ENCODE measurements at places on chromosomes 5 and 9.
A peak's percentile ranks its signal among the peaks of the same experiment; 100 is the strongest.

DNA sequence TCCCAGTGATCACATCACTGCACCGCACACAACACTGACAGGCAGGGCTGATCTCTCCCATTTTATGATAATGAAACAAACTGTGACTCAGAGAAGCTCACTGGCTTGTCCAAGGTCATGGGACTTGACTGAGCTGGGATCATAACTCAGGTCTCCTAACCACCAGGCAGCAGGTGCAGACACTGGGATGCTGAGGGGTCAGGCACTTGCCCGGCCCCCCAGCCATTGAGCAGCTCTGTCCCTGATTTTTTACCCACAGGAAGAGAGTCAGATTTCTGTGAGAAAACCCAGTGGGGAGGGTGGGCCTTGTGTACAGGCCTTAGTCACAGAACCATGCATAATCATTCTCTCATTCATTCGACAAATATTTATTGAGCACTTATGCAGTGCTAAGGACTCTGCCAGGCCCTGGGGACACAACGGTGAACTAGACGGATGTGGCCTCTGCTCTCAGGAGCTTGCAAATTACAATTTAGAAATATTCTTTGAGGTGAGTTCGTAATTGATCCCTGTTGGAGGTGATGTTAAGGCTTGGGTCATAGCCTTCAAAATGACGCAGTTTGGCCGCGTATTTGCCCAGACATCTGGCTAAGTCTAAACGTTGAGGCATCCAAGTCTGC lies 54.5 kb upstream of the TGFBR1 start:
- DNase-seq, result no peak

DNA sequence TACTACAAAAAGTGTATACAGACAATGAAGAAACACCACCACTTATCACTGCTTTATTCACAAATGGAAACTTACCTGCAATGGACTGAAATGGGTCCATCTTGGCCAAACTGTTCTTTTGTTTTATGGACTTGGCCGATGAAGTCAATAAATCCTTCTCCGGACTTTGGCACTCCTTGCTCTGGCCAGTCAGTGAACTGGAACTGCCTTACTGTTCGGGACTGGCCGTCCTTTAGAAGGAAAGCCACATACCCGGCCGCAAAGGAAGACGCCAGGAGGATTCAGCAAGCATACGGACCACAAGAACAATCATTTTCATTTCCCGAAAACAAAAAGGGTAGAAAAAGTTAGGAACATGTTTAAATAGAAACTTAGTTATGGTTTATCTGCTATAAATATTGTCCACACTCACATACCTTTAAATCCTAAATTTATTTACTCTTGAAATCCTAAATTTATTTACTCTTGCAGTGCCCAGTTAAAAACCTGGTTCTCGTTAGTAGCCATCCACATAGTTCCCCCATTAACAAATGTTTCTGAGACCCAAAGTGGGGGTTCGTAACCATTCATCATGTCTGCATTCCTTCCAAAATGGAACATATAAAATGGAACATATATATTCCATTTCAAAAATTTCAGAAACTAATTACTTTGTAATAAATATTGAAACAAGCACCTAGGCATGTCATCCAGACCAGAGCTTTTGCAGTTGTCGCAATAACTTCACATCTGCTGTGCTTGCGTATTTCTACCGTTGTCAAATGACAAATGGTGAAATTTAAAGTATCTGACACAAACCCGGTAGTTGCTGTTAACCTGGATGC lies 532.1 kb upstream of the DMAC1 start:
- DNase-seq, result no peak

DNA sequence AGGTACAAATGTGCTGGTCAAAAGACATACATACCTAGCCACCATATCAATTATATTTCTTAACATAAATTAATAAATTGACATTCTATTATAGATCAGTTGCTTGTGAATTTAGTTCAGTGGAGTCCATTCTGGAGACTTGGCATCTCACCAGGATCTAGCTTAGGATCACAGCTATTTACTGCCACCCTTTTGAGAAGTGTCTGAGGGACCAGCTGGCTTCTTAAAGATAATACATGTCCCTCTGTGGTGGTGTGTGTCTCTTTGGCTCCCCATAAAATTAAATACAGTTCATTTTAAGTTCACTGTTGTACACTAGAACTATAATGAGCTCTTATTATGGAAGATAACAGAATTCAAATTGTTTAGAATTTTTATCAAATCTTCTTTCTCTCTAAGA lies 290.7 kb downstream of the PRELID2 start:
- DNase-seq, result no peak

DNA sequence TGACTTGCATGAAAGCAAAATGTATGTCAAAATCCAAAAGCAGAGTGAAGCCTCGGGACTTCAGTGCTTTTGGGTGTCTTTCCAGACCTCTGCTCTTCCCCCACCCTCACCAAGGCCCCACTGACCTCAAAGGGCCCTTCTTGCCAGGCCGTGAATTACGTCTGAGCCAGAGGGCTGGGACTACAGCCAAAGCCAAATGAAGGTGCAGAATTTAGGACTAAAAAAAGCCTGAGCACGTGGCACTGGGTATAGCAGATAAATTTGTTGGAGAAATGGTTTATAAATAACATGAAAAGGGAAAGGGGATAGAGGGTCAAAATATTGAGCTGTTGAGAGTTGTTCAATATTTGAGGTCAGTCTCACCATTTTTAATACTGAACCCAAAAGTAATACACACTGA lies 163.4 kb downstream of the GHR start:
- DNase-seq, result no peak

DNA sequence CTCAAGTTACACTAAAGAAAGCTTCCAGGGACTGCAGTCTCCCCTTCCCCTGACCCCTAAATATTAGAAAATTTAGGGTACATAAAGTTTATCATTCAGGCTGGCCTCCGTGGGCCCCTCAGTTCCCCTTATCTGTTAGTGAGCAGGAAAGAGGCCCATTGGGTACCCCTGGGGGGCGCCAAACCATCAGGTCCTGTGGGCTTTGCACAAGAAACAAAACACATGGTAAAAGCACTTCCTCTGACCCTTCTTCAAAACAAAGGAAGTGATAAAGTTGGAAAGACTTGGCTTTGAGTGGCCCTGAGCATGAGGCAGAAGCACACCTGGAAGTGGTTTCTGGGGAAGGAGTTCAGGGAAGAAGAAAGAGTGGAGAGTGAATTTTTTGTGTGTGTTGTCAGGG lies 213.0 kb downstream of the SMARCA2 start:
- no peak for DNase-seq

DNA sequence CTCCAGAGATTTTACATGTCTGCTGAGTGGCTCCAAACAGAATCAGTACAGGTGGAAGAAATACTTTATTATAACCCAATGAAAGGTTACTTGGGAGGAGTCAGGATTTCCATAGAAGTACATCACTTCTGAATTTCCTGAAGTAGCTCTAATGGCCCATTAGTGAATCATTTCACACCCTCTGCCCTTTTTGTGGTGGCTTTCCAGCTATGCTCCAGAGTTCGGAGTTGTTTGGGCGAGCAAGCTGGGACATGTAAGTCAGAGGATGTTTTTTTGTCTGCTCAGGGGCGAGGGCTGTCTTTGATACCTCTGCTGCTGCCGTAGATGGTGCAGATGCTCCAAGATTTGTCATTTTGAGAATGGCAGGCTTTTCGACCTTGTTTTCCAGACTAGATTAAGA lies 226.1 kb downstream of the GOLPH3 start:
- no peak for DNase-seq

- no peak for DNase-seq
Observed at GRCh38 chr5:159340511-159340910, 10.2 kb upstream of the IL12B start.

DNA sequence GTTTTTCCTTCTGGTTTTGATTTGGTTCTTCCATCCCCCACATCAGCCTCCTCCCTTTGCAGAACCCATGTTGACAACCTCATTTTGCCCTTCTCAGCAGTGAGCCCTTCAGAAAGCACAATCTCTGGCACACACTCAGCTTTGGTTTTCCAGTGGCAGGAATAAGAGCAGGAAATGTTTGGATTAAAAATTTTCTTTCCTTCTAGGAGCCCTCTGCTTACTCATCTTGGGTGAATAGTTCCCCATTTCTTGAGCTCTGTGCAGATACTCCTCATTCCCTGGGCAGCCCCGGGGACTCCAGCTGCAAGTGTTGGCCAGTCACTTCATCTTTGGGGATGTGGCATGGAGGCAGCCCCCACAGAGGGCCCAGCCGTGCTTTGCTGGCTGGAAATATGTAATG lies 170.5 kb downstream of the NR3C1 start:
- DNase-seq, result no peak

DNA sequence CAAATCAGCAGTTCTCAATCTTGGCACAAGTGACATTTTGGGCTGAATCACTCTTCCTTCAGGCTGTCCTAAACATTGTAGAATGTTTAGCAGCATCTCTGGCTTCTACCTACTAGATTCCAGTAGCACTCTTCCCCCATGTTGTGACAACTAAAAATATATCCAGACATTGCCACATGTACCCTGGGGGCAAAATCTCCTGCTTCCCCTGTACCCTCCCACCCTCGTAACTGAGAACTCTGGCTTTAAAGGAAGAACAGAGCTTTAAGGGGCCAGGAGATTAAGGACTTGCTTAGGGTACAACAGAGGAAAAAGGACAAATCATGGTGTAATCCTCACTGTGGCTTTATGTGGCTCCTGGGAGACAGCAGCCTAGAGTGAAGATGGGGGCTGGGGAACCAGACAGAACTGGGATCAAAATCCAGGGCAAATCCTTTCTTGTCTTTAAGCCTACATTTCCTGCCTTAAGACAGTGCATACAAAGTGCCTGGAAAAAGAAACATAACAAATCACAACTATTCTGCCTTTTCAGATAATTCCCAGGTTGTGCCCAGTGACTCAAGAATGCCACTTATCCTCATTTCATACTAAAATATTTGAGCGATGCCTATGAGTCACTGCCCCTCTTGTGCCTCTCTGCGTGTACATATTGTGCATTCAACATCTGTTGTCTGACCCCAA lies 109.3 kb downstream of the DAPK1 start:
- DNase-seq, result no peak

- no peak for DNase-seq
Observed at GRCh38 chr5:37308793-37309192, 59.6 kb upstream of the CPLANE1 start.

- DNase-seq, result no peak
Observed at GRCh38 chr5:176727983-176728675, 80.8 kb downstream of the TSPAN17 start.

DNA sequence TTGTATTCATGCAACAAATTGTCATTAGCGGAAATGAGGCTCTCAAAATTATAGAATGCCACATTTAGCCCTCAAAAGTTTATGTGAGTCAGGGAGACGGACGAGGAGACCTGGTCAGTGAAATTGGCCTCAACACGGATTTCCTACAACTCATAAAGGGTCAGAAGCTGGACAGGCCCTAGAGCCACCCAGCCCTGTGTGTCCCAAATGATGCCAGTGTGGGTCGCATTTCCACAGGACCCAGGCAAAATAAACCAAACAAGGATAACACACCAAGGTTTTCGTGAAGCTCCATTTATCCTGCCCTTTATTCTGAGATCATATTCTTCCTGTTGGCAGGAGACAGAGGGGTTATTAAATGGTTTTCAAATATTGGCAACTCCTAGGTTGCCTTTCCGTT lies 72.0 kb upstream of the COL5A1 start:
- no peak for DNase-seq

DNA sequence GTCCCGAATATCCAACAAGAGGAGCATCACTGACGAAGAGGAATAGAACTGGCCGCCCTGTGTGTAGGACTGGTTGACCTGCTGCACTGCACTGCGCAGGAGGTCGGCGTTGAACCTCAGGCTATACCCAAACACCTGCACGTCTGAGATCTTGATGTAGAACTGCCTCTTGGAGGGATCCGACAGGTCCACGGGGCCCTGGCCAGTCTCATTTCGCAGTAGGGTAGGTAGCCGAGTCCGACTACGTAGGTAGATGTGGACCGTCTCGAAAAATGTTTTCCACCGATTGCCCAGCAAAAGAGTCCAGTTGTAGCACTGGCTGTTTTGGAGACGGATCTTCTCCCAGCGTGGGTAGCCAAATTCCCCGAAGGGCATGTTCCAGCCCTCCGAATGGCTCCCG lies 202.0 kb downstream of the BRINP1 start:
- DNase-seq, result no peak

DNA sequence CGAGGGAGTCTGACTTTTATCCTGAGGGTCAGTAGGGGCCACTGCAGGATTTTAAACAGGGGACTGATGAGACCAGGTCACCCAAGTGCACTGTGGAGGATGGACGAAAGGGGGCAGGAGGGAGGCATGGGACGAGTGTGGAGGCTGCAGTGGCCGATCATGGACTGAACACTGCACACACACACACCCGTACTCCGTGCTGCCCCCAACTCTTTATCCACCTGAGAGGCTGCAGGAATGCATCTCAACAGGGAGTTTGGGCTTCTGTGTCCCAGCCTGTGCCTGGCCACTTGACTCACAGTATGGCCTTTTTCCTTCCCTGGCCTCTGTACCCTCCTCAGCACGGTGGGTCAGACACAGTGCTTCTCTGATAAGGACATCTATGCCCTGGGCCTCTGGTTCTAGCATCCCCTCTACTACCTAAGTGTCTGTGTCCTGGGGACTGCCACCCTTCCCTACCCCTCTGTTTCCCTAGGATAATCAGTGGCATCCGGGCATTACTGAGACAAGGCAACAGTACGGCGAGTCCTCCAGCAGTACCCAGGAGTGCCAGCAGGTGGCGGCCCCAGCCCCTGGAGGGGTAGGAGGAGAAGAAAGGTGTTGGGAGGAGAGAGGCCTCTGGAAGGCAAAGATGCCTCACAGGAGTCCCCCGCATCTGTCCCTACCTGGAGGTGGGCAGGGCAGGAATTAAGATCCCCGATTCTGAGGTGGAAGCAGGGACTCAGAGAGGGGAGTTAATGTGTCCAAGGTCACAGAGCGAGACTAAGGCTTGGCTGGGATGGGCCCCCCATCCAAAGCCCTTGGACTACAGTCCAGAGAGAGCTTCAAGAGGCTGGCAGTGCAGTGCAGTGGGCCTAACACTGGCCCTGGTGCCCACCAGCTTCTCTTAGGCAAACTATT lies 5.1 kb upstream of the CDX1 start:
- DNase-seq, result peak; percentile 70

- DNase-seq, result no peak
Observed at GRCh38 chr5:103589357-103589756, 26.8 kb upstream of the NUDT12 start.

- DNase-seq, result no peak
Observed at GRCh38 chr5:74282490-74282889, 358.0 kb downstream of the ENC1 start.

DNA sequence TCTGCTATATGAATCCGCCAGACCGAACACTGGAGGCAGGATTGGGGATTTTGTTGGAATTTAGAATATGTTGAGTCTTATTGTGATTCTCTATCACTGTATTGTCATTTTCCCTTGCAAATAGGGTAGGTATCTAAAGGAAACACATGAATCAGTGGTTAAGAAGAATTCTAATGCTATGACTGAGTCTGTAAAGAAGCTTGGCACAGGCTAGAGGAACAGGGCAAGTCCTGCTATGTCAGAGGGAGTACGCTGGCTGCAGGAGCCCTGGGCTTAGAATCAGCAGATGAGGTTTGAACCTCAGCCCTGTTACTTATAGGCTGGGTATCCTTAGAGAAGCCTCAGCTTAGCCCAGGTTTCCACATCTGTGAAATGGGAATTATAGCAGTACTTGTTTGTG lies 198.1 kb downstream of the NR3C1 start:
- DNase-seq, result no peak

GRCh38 chr9:95370064-95370463 lies 52.6 kb upstream of the FANCC start:
- no peak for DNase-seq
